ENCODE measurements at places on chromosomes 7 and 10. TPM values are rescaled to one million over a fixed set of nuclear protein-coding genes. Genes with fewer than 3 reads are reported as not detected.

Gene NUTM2A
- 1.3 TPM for total RNA-seq

Gene GSTO1
- 65.9 TPM for total RNA-seq

DNA sequence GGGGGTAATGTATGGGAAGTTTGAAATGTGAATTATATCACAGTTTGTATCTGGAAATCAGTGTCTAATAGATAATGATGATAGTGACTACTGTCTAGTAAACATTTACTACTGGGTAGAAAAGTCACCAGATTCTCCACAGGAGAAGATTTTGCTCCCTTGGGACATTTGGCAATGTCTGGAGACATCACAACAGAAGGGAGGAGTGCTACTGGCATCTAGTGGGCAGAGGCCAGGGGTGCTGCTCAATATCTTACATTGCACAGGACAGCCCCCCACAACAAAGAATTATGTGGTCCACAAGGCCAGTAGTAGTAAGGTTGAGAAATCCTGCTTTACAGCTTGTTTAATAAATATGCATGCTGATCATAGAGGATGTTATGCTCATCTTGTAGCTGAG is 92.3 kb upstream of the PRPS1L1 start:
- no peak overlapping the region for H3K27ac ChIP-seq
- no peak overlapping the region for H3K4me3 ChIP-seq
- no peaks in the 10 kb centered on the region for H3K27me3 ChIP-seq
- no peaks in the 10 kb centered on the region for H3K36me3 ChIP-seq

Gene HGF
- 6.9 TPM for total RNA-seq

- H3K27me3 ChIP-seq, result no peaks in the 10 kb centered on the region
- H3K36me3 ChIP-seq, result no peaks in the 10 kb centered on the region
- H3K27ac ChIP-seq, result no peak overlapping the region
- H3K4me1 ChIP-seq, result peaks cover 8% of the 10 kb centered on the region
- peak; percentile 37 for DNase-seq
Observed at GRCh38 chr10:103481974-103482531, 3.0 kb upstream of the CALHM3 start.

Gene CLCN1
- not detected for total RNA-seq
